Stimulated activated CD8-positive, alpha-beta memory T cell treated with anti-CD3 and anti-CD28 coated beads, Interleukin-15, amount 100 ng/mL, for 48 hours (primary cell): ENCODE measurements at places on chromosomes 6 and 20.

DNA sequence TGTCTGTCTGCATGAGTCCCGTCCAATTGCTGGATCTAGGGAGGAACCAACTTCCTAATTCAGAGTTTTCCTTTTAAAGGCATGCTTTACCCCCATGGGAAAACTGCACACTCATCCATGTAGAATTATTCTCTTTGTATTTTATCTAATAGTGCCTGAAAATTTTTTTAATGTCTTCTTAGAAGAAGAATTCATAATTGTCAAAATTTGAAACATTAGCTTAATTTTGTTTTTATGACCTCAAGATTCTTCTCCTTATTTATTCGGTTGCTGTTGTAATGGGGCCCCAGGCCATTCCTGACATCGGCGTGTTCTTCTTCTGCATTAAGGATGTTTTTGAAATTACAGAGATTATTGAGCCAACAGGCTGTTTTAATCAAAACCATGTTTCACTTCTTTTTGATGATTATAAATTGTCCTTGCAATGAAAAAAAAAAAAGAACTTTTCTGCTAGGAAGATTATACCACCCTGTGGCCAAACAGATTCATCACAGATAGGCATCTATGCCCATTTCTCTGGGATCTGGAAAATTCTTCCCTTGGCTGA lies 100.3 kb downstream of the ZNF217 start:
- no peak for DNase-seq

DNA sequence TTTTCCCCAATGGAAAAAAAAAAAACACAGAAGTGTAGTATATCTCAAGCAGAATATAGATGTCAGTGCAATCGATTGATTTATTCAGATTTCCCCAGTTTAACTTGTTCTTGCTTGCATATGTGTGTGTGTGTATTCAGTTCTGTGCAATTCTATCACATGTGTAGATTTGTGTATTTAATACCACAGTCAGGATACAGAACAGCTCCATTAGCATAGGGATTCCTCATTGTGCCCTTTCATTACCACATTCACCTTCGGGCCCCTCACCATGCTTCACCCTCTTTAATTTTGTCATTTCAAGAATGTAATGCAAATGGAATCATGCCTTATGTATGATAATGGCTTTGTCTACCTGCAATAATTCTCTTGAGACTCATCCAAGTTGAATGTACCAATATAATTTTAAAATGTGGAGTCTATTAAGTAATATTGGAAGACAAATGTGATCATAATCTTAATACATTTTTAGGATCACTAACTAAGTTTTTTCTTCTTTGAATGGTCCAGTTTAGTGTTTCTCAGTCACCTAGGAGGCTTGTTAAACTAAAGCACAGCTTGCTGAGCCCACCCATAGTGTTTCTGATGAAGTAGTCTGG lies 187.9 kb downstream of the TENT5A start:
- DNase-seq = no peak

- peak; percentile 59 for DNase-seq
These were observed 663 bp downstream of the FYN start for GRCh38 chr6:111872401-111873177.

GRCh38 chr6:44530910-44531234 lies 143.4 kb downstream of the CDC5L start:
- DNase-seq = no peak

DNA sequence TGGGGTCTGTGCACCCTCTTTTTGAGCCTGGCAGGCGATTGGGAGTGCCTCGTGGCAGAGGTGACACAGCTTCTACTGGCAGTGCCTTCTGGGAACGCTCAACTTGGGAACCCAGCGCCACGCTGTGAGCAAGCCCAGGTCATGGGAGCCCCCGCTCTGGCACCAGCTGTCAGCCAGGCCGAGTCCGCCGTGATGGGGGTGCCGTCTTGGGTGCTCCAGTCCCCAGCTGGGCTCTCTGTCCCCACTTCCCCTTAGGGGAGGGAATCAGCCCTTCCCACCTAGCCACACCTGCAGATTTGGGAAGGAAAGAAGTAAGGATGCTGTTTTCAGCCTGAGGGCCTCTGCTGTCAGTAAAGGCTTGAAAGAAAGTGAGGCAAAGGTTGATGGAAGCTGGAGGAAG lies 31.0 kb upstream of the NTSR1 start:
- no peak for DNase-seq

- DNase-seq = no peak
These were observed 61.1 kb downstream of the TBC1D7 start for GRCh38 chr6:13267142-13267651.

DNA sequence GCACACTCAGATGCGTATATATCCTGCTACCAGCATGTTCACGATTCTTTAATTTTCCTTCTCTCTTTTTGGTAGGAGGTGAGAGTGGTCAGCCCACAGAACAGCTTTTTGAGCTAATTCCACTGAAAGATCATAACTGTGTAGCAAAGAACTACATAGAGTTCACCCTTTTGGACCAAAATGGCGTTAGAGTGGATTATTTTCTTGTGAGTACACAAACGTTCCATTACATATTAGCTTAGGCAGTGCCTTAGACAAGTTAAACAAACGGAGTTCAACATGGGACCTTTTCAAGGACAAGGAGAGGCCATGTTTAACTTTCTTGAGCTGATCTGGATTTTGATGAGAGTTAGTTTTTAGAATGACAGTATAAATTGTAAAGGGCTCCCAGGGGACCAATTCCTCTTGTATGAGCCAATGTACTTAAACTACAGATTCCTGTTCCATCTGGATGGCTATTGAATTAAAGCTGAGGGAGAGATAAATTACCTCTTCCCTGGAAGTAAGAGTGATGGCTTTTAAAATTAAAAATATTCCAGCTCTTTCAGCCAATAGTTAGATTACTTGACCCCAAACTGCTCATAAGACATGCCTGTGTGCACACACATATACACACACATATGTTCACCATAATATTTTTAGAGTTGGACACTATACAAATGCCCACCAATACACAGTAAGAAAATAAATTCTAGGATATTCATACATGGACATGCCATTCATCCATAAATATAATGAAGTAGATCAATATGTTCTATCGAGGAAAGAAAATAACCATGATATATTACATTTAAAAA lies 25.6 kb upstream of the ARMH2 start:
- DNase-seq = no peak

GRCh38 chr6:113328886-113329381 lies 528.2 kb upstream of the MARCKS start:
- no peak for DNase-seq

- no peak for DNase-seq
These were observed at the start of gene MYLK2 for GRCh38 chr20:31819083-31819784. MYLK2 (plus strand) TSS chr20:31819356; CDS start chr20:31819581, 225 bp downstream.

DNA sequence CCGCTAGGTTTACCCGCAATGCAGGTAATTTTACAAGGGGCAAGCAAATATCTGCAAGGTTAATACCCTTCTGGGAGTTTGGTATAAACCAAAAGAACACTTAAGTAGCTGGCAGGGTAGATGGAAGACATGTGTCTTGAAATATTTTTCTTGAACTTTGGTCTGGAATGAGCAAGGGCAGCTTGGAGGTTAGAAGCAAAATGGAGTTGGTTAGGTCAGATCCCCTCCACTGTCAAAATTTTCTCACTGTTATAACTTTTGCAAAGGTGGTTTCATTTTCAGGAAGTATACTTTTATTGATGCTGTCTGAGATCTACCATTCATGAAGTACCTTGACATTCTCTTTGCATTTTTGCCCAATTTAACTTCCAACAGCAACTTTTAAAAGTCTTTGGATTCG lies 13.3 kb upstream of the KIAA1586 start:
- DNase-seq = no peak

DNA sequence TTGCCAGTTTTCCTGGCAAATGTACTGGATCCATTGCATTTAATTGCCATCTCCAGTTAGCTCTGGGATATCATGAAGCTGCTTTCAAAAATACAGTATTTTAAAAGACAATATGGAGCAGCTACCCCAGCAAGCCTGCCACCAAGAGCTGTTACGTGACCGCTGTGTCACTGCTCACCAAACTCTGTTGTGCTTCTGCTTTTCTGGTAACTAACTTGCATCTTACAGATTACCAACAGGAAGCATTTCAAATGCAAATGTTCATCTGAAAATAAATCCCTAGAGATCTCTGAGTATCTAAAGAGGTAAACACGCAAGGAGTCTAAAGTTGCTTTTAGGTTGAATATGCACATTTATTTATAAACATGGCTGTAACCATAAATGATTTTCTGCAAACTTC lies 1008.3 kb downstream of the KIF16B start:
- no peak for DNase-seq

DNA sequence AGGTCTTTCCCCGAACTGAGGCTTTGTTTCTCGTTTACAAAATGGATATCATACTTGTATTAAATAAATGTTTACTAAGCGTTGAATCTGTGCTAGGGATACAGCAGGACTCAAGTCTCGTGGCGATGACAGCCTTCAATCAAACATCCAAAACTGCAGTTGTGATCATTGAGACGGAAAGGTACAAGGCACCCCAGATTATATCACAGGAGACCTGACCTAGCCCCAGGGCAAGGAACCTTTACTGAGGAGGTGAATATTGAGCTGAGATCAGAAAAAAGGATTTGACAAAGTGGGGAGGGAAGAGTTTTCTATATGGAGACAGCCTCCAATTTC lies 476 bp downstream of the AAR2 start:
- DNase-seq = no peak

DNA sequence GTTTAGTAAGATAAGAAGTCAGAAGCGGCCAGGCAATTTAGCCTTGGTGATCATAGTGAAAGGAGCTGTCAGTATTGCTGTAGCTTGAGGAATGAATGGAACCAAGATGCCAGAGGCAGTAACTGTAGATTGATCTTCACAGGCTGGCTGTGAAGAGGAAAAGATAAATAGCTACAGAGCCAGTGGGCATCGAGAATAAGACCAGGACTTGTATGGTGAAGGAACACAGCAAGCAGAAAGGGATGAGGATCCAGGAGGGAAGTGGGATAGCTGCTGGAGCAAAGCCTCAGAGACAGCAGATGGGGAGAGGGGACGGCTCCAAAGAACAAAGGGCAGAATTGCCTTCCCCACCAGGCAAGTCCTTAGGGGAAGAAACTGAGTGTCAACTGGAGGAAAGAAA lies 294.4 kb upstream of the PLN start:
- no peak for DNase-seq

DNA sequence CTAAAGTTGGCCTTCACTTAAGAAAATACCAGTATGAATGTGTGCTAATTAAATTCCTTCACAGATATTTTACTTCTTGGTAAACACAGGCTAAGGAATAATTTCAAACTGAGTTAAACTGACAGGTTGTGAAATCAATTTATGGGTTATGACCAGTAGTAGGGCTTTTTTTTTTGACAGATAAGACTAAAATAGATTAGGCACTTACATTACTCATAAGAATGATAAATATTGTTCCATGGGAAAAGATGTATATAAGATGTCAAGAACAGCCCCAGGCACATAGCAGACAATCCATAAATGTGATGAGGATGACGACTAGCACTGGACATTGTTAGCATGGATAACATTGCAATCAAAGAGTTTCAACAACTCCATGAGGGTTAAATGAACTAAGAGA lies 22.9 kb downstream of the NT5E start:
- DNase-seq = no peak

DNA sequence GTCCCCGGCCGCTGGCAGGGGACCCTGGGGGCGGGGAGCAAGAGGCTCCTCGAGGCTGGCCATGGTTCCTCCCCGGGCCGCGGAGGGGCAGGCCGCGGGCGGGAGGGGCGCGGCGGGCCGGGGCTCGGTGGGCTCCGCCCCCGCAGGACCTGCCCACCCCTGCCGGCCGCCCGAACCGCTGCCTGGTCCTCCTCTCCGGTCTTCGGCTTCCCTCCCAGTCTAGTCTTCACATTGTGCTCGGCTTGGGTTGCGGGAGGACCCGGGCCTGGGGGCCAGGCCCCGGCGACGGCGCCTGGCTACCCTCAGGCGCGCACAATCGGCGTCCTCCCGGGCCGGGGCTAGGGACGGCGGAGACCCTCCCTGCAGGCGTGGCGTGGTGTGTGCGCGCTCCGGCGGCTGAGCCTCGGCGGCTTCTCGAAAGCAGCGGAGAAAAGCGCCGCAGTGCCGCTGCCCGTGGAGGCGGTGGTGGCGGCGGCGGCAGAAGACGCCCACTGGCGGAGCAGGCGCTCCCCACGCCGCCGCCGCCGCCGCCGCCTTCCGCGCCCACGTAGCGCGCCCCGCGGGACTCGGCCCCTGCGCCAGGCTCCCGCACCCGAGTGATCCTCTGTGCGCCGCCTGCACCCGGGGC lies at the start of gene PDE10A:
TSS of gene PDE10A (minus strand) at position 493 of the 628 bp plus-strand sequence. CDS start at position 63, 430 bp downstream.
- DNase-seq = no peak

GRCh38 chr6:112439010-112439409 lies 91.9 kb downstream of the RFPL4B start:
- no peak for DNase-seq

GRCh38 chr20:57902473-57902872 lies 192.7 kb upstream of the PMEPA1 start:
- no peak for DNase-seq

DNA sequence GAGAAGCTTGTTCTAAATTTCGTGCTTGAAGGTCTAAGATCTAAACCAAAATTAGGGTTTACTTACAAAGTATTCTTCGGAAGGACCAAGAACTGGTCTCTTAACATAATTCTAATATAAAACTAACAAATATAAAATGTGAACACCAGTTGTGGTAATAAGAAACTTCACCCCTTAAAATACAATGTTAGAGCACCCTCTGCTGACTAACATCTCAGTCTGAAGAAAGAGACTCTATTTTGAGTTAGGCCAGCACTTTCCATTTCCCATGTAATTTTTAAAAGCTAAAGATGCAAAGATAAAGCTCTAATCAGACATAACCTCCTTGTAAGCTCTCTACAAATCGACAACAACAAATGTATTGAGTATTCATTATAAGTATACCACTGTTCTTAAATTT lies 24.6 kb downstream of the ATG5 start:
- DNase-seq = no peak

DNA sequence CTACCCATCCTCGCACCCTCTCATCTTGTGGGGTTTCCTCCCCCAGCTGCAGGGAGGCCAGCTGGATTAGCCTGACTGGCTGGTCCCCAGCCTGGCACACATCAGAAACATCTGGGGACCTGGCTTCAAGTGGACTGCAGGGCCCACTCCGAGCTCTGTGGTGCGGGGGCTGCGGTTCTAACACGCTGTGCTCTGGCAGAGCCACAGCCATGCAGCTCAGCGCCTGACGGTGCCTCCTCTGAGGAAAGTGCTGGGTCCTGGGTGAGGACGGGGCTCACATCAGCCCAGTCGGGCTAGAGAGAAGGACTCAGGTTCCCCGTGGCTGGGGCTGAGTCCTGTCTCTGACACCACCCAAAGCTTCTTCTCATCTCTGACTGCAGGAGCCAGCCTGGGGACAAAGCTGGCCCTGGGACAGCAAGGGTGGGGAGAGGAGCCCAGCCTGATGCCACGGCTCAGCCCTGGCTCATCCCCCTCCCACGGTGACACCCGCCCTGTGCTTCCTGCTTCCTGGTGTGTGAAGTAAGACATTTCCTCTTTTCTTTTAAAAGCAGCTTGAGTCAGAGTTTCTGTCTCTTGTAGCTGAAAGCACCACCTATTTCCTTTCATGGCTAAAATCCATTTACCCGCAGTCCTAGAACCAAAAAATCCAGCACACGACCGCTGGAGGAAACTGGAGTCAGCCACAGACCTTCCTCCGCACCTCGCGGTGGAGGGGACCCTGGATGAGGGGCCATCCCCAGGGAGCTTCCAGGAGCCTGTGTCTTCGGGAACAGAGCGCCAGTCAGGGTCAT lies 127.4 kb upstream of the AFDN start:
- DNase-seq = peak; percentile 39

GRCh38 chr6:107957308-107957908 lies 600 bp downstream of the SEC63 start:
- DNase-seq = peak; percentile 28
